Stimulated activated CD4-positive, alpha-beta T cell treated with anti-CD3 and anti-CD28 coated beads, Interleukin-15, amount 100 ng/mL, for 1 hour (primary cell): ENCODE measurements at places on chromosomes 16 and 17.

DNA sequence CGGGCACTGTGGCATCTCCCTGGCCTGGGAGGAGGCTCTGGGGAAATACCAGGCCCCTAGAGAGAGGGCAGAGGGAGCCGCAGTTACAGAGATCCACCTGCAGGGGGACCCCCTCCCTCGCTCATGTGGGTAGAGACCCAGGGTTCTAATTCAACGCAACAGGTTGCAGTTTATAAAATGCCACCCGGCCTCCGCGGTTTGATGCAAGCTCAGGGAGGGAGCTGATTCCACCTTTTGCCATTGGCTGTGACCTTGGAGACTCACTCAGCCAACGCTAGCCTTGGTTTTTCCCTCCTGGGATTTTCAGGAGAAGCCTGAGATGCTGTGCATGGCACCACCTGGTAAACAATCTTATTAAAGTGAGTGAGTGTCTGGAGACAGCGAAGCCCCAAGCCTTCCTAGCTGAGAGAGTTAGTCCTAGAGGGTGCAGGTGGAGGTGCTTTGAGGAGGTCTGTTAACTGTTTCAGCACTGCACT is 12.1 kb downstream of the TTLL6 start:
- DNase-seq = peak; percentile 54

GRCh38 chr17:8188263-8188839 is 1.6 kb downstream of the BORCS6 start:
- no peak for DNase-seq

GRCh38 chr17:42459256-42459800 is 650 bp downstream of the ATP6V0A1 start:
- peak; percentile 7 for DNase-seq

DNA sequence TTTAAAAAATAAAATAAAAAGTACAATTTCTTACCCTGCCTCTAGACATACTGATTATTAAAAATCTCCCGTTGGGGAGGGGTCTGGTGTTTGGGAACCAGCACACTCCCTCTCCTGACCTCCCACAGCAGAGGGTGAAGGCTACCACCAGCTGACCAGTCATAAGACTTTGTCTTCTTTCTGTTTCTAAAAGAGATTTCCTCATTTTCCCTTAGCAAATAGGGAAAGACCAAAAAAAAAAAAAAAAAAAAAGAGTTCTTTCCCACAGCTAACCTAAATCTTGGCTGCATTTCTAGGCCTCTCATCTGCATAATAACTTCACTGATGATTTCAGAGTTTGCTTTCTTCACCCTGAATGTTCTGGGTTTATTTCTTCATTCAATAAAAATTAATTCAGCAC is 30.3 kb downstream of the CDK5RAP3 start:
- no peak for DNase-seq

- no peak for DNase-seq
Measured at GRCh38 chr16:49431040-49431439, 57.4 kb downstream of the C16orf78 start.

DNA sequence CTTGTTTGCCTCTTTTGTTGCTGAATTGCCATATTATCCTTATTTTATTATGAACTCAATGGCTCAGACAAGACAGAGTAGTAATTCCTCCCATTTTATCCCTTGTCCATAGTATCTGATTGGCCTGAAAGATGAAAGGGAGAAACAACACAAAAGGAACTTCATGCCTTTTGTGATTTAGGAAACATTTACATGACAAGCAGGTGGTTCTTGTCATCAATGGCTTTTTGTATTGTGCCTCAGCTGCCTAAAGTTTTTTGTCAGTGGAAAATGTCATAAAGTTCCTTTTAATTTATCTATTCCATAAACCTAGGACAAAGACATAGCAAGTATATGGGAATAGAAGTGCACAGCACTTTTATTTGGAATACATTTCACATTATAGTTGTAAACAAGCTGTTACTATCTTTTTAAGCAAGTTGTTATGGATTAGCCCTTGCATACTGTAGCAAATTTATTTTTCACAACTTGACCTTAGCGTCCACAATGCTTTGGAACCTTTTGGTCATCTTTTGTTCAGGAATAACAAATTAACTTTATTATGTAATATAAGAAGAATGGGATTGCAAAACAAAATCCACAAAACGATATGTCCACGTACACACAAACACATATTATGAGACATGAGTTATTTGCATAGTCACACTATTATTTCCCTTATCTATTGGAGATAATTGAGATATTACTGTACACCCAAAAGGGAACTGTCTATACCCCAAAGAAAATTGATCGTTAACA is 12.4 kb upstream of the MPHOSPH6 start:
- DNase-seq = no peak

DNA sequence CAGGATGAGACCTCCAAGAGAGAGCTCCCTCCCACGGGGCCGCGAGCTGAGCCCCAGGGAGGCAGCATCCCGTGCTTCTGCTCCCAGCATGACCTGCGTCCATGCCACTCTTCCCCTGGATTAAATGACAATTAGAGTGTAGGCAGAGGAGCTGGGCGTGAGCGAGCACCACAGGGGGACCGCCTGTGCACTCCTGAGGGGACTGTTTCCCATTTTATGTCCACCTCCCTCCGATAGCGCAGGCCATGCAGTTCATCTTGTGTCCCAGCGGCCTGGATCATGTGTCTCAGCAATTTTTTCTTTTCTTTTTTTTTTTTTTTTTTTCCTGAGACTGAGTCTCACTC is 5.8 kb upstream of the IL17C start:
- DNase-seq = no peak

DNA sequence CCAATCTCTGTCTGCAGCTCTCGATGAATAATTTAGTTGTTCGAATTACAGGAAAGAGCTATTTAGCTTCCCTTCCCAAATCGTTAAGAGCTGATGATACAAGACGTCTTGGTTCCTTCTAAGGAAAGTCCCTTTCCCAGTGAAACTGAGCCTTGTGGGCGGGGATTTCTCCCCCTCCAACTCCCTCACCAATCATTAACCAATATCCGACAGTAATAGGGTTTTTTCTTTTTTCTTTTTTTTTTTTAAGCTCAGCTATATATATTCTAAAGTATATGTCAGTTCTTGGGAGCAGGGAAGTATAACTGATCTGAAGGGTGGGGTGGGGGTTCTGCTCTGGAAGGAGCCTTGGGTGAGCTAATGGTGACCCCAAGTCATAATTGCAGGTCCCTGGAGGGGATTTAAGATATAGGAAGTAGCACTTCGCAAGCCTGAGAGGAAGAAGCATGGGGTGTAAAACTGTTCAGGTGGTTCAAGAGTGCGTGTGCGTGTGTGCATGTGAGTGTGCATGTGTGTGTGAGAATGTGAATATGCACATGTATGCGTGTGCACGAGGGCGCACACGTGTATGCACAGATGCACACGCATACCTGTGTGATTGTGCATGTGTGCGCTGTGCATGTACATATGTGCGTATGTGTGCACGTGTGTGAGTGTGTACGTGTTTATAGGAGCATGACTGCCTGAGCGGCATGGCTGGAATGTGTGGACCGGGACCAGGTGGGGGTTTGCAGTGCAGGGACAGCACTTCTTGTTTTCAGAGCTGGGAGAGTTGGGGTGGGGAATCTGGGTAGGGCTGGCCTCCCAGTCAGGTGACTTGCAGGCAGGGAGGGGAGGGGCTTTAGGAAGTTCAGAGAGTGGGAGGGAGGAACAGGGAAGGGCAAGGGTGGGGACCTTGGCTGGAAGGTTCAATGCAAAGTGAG is 42.7 kb downstream of the SOCS3 start:
- DNase-seq = no peak

DNA sequence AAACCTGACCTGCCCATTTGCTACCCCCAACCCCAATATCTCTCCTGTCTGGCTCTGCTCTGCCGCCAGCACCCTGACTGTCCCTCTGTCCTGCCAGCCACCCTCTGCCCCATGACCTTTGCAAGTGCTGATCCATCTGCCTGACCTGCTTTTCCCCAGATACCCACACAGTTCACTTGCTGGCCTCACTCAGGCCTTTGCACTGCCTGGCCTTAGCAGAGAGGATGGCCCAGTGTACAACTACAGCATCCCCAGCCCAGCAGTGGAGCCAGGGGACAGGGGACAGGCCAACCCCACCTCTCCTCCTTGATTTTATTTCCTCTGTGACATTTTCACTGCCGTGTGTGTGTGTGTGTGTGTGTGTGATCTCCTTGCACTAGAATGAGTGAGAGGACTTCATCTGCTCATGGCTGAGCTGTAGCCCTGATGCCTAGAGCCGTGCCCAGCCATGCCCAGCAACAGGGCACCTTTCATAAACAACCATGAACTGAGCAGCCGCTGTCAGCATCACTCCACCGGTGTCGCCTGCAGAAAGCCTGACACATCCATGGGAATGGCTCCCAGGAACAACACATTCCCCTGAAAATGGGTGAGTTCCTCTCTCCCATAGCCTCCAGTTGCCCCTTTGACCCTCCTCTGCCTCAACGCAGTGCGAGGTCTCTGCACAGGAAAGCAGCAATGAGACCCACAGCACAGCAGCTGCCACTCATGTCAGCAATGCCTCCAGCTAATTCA is 36.0 kb upstream of the RBFOX3 start:
- DNase-seq = no peak

DNA sequence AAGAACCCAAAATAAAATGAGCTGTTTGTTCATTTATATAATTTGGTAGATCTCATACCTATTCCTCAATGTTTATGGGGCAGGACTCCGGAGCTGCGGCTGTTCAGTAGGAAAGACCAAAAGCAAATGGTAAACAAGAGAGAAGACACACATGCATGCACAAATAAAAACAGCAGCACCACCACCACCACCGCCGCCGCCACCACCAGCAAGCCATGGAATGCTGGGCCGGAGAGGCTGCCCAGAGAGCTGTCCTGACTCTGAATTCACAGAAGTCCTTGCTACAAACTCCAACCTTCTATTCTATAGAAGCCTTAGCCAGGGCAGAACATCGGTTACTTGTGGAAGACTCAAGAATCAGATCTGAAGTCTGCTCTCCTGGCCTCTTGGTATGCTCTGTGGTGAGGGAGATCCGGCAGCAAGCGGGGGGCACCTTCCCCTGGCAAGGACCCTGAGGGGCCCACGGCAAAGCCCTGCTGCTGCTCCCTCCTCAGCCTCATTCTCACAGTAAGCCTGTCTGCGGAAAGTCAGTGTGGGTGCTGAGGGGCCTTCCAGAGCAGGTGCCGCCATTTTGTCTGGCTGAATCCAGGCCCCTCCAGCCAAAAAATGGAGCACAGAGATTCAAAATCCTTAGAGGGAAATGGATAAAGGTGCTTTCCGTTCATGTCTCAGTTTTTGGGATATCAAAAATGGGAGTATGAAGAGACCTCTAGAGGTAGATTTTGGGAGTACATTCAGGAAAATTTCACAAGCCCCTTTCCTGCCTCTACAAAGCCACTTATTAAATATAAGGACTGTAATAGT is 6.4 kb upstream of the FOXJ1 start:
- no peak for DNase-seq
